ENCODE measurements at places on chromosomes 2 and 18. TPM values are rescaled to one million over a fixed set of nuclear protein-coding genes. Genes with fewer than 3 reads are reported as not detected.

GRCh38 chr2:148613231-148614013 lies 31.1 kb upstream of the EPC2 start:
- no peak for DNase-seq

Gene UGT1A5
- not detected for total RNA-seq

DNA sequence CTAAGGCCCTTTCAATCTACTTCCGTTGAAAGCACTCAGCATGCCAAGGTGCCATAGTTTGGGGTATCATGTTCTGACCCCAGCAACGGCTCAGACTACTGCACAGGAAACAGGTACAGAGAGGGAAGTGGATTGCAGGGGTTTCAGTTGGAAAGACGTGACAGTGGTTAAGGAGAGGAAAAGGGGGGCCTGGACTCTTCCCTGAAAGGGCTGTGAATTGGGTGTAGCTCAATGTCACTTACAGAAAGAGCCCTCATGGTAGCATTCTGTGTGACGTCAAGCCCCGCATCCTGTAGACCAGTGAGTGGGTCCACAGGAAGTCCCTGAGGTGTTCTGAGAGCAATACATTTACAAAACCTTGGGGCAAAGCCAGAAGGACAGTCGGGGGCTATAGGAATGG lies 121.5 kb upstream of the GYPC start:
- DNase-seq, result no peak

DNA sequence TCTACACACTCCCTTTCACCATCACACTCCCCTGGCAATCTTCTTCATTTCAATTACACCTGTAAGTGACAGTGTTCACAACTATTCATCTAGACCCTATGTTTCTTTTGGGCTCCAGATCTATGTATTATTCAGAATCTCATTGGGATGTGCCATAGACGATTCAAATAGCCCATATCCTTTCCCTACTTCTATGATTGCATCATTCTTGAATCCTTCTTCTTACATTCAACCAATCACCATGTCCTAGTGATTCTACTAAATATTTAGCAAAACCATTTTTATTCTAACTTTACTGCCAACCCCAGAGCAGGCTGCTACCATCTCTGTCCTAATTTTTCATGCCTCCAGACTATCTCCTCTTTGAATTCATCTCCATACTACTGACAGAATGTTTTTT lies 106.4 kb downstream of the TDRD15 start:
- DNase-seq, result no peak

DNA sequence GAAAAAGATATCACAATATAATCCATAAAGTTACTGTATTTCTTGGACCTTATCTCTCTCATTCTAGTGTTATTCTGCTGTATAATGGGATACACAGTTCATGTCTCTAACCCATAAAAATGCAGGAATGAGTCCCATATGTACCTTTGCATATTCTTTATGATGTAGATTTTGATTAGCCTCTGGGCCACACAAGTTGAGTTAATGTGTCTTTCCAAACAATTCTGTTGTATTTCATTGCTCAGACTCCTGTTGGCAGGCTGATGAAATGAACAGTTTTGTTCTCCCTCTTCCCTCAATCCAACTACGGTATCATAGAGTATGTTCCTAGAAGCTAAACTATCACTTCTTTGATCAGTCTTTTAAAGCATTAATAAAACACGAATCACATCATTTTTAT lies 113.2 kb upstream of the SATB2 start:
- no peak for DNase-seq

- no peak for DNase-seq
Measured at GRCh38 chr2:8268172-8268783, 413.6 kb upstream of the ID2 start.

- DNase-seq, result no peak
Measured at GRCh38 chr2:219207134-219207883, 727 bp downstream of the ZFAND2B start.

DNA sequence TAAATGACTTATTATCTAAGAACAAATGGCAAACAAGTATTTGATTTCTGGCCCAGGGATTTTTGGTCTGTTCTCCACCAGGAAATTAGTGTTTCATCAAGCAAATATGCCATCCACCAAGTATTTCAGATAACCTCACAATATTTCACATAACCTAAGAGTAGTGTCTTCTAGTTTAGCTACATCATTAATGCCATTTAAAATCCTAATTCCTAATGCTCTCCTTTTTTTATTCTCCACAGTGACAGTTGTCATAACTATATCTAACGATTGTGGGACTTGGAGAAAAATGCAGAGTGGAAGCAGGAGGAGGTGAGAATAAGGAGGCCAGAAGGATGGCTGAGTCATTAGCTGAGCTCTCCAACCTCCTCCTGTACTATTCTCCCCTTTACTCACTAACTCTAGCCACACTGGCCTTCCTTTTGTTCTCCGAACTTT lies 58.5 kb upstream of the CTLA4 start:
- no peak for DNase-seq

- DNase-seq, result no peak
Measured at GRCh38 chr2:21406911-21407310, 283.1 kb downstream of the TDRD15 start.

All from OCI-LY7 (cell line).